Activated CD8-positive, alpha-beta memory T cell treated with anti-CD3 and anti-CD28 coated beads for 1 hour (primary cell): ENCODE measurements at places on chromosomes 6 and 20.

DNA sequence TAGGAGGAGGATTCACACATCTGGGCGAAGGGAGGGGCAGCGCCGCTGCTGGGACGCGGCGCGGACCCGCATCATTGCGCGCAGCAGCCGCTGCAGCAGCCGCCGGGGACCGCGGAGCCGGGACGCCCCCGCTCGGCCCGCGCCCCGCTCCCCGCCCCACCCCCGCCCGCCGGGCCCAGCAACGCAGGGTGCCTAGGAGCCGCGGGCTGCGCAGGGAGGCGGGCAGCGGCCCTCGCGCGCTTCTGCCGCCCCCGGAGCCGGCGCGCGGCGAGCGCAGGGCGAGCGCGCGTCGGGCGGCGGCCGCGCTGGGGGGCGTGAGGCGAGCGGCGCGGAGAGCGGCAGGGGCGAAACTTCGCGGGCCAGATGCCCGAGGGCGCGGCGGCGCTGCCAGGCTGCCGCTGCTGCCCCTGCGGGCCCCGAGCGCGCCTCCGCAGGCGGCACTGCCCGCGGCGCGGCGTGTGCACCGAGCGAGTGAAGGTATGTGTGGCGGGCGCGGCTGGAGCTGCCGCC, at the start of gene NKAIN2:
NKAIN2 (plus strand) TSS at position 362 of the 510 bp plus-strand sequence.
- no peak for DNase-seq

DNA sequence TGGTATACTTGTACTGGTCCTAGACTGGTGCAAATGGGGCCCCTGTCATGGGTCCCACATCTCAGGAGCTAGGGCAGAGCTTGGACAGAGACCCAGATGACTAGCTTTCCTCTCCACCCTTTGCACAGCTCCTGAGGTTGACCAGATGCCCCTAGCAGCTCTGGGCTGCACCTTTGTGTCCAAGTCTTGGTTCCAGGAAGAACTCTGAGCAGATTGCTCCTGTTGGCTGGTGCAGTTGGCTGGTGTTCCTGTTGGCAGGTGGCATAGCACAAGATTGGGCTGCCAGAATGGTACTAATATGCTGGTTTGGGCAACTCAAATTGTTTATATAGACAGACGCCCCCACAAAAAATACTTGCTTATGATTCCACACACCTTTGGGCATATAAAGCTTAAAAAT, 89.4 kb upstream of the EZR start:
- no peak for DNase-seq

DNA sequence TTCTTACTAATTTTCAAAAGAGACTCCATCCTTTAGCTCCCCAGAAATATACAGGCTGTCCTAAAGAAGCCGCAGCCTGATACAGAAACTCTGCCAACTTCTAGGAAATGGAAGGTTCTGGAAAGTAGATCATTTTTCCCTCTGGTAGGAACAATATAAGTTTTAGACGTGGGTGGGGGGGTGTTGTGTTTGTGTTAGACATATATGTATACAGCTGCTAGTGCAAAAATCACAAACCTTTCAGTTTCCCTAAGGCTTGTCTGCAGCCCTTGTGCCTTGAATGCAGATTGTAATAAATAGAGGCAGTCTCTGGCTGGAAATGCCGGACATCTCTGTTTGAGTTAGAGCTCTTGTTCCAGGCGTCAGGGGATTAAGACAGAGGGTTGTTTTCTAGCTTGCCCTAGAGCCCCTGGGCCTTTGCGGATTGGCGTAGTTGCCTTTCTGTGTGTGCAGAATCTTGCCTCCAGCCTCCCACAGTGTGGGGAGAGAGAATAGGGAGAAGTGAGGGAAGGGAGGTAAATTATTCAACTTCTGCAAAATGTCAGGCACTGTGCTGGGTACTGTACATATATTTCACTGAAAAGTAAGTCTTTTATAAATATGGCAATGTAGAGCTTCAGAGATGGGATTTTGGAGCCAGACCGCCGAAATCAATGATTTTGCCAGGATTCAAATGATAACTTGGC, 269.7 kb downstream of the PRL start:
- no peak for DNase-seq

- no peak for DNase-seq
Observed at GRCh38 chr20:17287503-17287902, 60.7 kb downstream of the PCSK2 start.

GRCh38 chr6:122734529-122735395, 44.8 kb upstream of the FABP7 start:
- DNase-seq: no peak

- DNase-seq: no peak
Observed at GRCh38 chr6:114471450-114471849, 128.6 kb upstream of the HS3ST5 start.

GRCh38 chr20:57802765-57803507, 93.1 kb upstream of the PMEPA1 start:
- no peak for DNase-seq

DNA sequence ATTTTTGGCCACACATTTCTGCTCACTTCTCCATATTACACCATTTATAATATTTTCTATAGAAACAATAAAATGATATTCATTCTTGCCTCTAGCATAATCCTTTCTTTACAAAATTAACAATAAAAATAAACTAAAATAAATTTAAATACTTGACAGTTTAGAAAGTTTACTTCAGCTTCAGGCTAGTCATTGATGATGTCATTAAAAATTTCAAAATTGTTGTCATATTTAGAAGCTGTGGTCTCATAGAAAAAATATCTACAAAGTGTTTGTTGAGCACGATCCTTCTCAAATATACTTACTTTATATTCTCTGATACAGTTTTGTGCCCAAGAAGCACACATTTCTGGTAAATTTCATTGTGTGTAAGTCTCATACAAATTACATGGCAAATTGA, 717.4 kb upstream of the CITED2 start:
- DNase-seq: no peak

DNA sequence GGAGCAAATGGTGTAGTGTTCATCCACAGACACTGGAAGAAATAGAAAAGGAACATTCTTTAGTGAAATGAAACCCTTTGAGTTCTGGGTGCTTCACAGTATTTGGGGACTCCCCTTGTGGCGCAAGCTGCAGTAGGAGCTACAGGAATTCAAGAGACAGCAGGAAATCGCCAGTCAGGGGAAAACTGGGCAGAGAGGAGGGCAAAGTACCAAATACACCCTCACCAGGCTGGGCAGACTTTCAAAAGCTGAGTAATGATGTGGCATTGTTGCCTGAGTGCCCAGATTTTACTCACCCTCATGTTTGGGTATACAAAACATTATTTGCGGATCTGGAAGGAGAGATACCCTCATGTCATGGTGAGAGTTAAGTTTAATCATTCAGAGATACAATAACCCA, 97.9 kb downstream of the SOD2 start:
- no peak for DNase-seq

DNA sequence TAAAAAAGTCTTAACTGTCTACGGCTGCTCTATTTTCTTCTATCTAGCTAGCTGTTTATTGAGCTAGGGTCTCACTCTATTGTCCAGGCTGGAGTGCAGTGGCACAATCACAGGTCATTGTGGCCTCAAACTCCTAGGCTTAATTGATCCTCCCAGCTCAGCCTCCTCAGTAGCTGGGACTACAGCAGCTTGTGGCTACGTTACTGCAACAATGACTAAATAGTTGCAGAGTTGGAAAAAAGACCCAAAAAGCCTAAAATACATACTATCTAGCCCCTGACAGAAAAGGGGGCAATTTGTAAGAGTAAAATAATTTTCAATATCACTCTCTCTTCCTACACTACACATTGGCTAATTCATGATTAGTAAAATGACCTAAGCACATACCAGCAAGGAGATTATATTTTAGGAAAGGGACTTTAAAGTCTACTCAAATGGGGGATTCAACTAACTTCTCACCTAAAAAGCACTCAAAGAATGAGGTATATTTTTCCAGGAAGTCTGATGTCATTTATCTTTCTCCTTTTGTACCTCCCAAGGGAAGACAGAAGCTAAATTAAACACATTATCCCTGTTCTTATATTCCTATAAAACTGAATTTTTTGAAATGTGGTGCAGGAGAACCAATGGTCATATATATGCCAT, 82.8 kb downstream of the ZMYND8 start:
- DNase-seq: no peak

DNA sequence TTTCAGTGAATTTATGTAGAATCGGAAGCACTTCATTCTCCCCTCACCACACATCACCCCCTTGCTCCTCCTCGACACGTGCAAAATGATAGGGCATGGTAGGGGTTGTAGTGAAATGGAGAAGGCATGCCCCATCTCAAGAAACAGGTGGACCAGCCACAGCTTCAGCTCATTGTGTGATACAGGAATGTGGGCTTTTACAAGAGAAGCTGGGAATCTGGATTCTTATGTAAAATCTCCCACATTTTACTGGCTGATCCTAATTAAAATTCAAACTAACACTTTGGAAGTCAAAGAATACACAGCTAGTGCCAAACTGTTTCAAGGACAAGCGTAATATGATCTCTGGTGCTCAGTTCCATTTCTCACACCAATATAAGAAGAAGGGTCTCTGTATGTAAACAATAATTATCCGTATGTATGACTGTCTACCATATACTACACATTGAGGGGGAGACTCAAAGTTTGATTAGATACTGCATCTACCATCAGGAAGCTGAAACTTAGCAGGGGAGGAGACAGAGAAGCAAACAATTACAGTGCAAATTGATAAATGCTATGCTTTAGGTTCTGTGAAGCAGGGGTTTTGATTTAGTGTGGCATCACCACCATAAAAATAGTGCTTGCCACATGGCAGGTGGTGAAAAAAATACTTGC, 24.3 kb upstream of the KIAA0408 start:
- DNase-seq: no peak

DNA sequence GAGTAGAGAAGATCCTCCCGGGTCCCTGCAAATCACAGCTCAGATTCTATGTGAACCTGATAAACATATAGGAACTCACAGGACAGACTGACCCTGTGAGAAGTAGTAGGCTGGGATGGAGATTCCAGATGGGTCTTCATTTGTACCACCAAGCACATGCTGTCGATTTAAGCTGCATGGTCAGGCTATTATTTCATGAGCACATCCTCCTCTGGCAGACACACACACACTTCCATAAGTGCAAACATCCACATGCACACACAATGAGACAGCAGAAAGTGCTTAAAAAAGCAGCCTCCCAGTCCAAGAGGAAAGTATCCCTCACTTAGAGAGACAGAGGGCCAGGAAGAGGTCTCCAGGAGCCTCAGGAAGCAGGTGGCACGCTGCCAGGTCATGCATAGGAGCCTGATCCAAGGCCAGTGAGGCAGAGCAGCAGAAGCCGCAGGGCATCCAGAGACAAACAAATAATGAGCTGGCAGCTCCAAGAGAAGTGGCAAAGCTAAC, 131.8 kb downstream of the UNC5CL start:
- DNase-seq: no peak

DNA sequence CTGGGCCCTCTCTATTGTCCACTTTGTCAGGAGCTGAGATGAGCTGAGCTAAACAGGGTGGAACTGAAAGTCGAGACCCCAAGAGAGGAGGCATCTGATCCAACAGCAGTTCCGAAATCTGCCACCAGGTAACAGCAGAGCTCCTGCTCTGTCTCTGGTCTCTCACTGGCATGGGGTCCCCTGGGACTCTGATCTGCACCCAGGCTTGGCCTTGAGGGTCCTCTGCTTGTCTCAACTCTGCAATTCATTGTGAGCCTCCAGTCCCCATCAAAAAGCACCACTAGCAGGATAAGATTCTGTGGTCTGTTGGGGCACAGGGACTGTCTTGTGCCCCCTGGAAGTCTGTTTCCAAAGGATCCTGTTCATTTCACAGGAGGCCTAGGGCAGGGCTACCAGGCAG, 62.5 kb upstream of the TOP1 start:
- DNase-seq: no peak

GRCh38 chr6:163113358-163113962, 301.1 kb upstream of the QKI start:
- no peak for DNase-seq

GRCh38 chr6:138499303-138500018, at the start of gene NHSL1:
Gene NHSL1 (minus strand): TSS chr6:138499494. CDS start chr6:138499290, 204 bp downstream.
- DNase-seq: no peak

DNA sequence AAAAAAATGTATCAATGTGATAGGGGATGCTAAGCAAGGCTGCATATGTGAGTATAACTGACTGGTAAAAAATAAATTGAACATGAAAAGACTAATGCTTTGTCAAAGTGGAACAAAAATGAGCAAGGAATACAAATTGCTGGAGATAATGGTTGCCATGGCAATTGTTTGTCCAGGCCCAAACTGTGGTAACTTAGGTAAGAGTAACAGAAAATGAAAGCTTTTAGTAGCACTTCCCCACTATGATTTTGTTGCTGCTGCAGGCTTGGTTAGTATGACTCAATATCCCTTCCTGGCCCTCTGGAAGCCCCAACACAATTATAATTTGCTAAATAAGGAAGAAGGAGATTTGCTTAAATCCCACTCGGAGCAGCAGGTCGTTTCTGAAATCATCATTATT, 577.1 kb downstream of the DOK5 start:
- no peak for DNase-seq

- DNase-seq: no peak
Observed at GRCh38 chr6:56764081-56764566, 121.4 kb upstream of the DST start.

DNA sequence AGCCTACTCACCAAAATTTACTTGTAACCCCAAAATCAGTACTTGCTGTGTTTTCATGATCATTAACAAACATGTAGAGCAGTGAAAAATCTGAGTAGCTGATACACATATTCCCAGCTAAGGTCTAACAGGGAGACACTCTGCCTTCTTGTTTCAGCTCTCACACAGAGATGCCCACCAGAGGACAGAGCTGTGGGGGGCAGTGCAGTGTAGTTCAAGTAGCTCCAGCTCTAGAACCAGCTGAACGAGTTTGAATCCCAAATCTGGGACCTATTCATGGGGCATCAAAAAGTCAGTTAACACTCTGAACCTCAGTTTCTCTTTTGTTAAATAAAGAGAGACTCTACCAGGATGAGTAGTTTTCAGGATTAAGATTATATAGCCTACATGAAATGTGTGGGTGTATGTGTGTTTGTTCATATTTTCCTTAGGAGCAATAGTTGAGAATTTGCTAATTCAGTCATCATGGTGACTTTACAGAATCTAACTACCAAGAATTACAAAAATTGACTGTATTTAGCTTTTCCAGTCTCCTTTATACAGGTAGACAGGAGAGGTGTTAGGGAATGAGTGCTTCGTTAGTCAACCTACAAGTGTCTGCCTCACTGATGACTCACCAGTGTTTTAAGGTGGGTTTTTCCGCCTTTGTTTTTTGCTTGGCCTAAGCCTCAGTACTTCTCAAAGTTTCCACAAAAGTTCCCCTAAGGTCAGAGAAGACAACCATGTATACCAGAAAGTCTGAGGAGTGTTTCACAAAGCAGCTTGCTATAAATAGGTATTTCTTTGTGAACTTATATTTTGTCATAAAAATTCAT, 164.0 kb upstream of the RUNX2 start:
- no peak for DNase-seq

DNA sequence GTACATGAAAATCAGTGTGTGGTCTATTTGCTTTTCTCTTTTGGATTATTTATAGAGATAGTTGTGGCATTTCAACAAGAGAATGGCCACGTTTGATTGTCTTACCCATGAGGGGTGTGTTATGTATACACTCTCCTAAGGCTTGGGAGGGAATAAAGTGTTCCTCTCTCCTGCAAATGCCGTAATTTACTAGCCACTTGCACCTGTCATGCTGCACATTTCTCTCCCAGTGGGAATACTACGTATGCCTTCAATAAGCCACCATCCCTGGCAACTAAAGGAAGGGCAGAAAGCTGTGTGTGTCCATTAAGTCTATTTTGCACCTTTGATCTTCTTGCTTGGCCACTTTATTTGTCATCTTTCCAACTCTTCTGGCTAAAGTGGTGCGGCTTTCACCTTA, 541.2 kb downstream of the QKI start:
- DNase-seq: no peak

GRCh38 chr6:158255989-158256601, 56.2 kb upstream of the TULP4 start:
- no peak for DNase-seq
